CD8-positive, alpha-beta T cell (primary cell): ENCODE measurements at places on chromosomes 2 and 18. TPM values are rescaled to one million over a fixed set of nuclear protein-coding genes. Genes with fewer than 3 reads are reported as not detected.

Gene KCNK3
- total RNA-seq = not detected

Gene GPAT2
- 2.0 TPM for total RNA-seq

Gene C2orf72
- not detected for total RNA-seq

Gene ADGRF3
- total RNA-seq = 1.5 TPM

Gene SUCLG1
- total RNA-seq = 31.6 TPM

Gene ANKAR
- total RNA-seq = 9.2 TPM

Gene IL36B
- total RNA-seq = not detected
